ENCODE measurements at places on chromosomes 11 and 22.
A peak's percentile ranks its signal among the peaks of the same experiment; 100 is the strongest.

DNA sequence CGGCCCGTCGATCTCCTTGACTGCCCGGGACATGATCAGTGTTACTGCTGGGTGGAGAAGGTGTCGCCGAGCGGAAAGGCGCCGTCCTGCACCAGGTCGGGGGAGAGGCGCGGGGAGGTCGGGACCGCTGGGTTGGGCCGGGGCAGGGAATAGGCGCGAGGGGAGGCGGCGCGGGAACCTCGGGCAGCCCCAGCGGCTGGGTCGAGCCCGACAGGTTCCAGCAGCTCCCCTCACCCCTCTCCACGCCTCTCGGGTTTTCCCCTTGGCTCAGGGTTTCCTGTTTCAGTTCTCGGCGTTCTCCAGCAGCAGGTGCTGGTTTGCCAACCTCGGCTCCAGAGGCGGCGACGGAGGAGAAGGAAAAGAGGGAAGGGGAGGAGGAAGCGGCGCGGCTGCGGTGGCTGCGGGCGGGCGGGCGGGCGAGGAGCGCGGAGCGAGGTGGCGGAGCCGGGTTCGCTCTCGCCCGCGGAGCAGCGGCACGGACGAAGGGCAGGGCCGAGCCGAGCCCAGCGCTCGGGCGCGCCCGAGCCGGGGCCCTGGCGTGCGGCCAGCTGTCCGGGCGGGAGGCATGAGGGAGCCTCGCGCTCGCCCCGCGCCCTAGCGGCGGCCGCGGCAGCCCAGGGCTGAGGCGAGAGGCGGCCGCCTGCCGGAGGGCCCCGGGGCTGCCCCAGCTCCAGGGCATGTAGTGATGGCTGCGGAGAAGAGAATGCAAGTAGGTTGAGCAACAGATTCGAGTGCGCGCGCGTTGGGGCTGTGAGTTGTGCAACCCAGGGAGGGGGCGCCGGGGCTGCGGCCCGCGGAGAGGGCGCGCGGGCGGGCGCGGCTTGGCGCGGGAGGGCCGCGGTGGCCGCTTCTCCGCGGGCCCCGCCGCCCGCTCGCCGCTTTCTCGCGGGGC is at the start of gene ZC3H12C:
Gene ZC3H12C, plus strand, starts transcription at position 878 of the 892 bp plus-strand sequence. CDS start 20 bp downstream, outside the sequence.
- DNase-seq = peak; percentile 93

GRCh38 chr22:46639843-46640242 is 19.7 kb downstream of the GRAMD4 start:
- DNase-seq = no peak

DNA sequence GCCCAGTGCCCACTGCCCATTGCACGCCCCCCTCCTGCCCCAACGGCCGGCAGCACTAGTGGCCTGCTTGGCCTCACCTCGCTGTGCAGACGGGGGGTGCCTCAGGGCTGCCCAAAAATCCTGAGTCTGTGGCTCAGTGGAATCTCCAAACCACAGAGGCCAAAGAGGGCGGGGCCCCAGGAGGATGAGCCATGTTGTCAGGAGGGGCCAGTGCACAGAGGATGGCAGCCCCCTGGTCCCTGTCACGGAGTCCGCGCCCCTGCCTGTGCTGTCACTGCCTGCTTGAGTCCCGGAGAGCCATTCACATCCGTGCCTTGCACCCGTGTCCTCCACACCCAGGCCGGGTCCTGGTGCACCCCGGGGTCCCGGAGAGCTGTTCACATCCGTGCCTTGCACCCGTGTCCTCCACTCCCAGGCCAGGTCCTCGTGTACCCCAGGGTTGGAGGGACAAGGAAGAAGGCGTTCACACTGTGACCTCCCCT is 36.4 kb upstream of the MUC5AC start:
- no peak for DNase-seq

- DNase-seq = peak; percentile 23
Observed at GRCh38 chr22:42562279-42562678, 8.5 kb downstream of the SERHL2 start.

- peak; percentile 43 for DNase-seq
Observed at GRCh38 chr11:81059356-81059755, 1618.5 kb upstream of the TENM4 start.

- peak; percentile 2 for DNase-seq
Observed at GRCh38 chr11:103433386-103434072, 324.3 kb downstream of the DYNC2H1 start.

DNA sequence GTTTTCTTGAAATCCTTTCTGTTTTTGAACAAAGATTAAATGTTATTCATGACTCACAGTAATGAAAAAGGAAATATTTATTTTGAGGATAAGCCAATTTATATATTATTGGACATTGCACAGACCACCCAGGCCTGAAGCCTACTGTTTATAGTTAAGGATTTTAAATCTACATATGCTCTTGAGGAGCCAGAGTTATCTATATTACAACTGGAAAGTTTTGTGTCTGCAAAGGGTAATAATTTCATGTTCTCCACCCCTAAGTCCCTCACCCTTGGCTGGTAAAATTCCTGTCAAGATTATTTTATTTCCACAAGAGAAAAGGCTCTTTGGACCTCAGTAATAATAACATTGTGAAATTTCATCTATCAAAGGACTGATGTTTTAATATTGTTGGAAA is 228.2 kb downstream of the TMEM135 start:
- no peak for DNase-seq

DNA sequence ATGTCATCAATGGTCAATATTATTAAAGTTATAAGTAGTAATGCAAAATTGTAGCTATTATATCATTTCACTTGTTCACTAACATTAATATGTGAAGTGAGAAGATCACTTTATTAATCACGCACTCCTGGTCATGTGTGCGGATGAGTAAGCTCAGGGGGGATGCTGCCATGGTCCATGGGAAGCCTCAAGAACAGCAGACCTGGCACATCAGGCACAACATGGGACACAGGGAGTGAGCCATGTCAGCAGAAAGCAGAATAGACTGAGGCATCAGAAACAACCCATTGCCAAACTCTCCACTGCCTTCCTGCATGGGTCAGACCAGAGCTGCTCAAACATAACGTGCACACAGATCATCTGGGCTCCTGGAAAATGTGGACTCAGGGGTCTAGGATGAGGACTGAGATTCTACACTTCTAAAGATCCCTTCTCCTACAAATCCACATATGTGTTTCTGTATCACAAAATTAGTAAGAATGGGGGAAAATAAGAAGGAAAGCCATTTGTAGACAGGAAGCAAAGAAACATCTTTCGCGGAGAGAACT is 63.8 kb upstream of the VPREB1 start:
- no peak for DNase-seq

DNA sequence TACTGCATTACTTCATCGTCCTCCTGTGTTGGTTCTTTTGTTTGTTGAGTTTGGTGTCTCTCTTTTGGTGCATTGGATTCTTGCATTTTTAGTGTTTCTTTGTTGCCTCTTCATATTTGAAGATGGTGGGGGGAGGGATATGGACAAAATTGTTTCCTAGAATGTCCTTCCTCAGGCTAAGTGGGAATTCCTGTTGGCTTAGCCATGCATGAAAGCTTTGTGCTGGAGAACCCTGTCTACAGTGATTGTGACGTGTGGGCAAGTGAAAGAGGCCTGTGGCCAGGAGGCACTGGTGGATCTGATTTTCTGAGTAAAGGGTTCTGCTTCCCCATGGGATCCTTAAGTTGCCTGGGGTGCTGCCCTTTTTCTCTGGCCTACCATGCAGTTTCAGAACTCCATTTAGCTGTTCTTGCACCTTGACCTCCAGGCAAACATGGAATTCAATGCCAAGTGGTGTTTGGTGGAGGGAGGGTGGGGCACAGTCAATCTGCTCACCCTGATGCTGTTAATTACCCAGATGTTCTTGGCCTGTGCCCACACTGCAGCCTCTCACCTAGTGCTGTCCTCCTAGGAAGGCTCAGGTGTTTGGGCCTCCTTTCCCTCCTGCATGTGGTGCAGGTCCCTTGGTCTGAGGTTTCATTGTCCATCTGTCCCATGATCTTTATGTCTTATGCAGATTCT is 46.3 kb upstream of the SLC22A12 start:
- no peak for DNase-seq

DNA sequence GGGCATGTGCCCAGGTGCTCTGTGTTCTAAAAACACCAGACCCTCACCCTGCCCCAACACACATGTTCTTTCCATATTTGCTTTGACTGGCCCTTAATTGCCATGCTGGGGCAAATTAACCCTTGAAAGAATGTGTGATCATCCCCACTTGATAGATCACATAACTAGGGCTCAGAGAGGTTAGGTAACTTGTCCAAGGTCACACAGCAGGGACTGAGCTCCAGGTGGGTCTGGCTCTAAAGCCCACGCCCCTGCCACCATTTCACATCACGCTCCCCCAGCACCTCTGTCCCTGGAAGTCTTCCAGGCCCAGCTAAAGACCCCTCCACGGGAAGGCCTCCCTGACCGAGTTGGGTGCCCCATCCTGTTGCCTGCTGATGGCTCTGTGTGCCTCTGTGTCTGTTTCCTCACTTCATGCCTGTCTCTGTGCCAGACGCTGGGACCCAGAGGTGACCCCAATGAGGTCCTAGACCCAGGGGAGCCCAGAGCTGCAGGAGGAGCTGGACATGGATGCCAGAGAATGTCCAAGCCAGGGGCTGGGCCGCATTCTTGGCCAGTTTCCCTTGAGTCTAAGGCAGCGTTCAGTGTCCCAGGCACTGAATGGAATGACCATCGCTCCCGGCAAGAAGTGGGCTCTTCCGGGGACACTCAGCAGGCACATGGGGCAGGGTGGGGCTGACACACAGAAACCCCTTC is 79.7 kb downstream of the MYO7A start:
- DNase-seq = no peak

Data from OCI-M1 (cell line).